Stimulated activated CD8-positive, alpha-beta memory T cell treated with anti-CD3 and anti-CD28 coated beads, Interleukin-4, amount 100 ng/mL, for 24 hours (primary cell): ENCODE measurements at places on chromosomes 5 and 9.
A peak's percentile ranks its signal among the peaks of the same experiment; 100 is the strongest.

- no peak for DNase-seq
These were observed 10.2 kb downstream of the MAMDC2 start for GRCh38 chr9:70053864-70054263.

DNA sequence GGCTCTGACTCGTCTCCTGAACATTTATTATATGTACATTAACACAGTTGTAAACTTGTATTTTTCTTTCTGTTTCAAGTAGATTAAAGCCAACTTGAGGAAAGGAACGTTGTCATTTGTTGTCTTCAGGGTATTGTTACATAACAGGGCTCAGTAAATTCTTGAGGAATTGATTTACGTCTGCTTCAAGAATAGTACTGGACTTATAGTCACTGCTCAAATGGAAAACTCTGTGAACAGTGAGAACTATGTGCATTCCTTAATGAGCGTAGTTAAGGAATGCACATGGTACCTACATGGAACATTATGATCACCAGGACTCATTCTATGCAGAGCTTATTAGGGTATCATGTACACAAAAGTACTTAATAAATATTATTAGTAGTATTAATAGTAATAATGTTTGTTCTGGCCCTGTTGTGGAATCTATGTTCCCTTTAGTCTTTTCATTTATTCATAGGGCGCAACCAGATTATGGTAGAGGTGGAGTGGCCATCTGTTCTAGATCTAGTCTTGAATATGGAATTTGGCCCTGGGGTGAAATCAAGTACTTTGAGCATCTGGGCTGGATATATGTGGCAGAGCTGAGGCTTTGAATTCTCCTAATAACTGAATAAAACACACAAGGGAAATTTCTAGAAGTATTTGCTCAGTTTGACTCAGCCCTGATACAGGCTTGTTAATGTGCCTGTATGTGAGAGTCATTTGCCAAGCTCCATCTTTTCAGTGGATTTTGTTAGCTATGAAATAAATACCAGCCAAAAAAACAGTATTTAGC is 108.6 kb upstream of the SH3GL2 start:
- no peak for DNase-seq

DNA sequence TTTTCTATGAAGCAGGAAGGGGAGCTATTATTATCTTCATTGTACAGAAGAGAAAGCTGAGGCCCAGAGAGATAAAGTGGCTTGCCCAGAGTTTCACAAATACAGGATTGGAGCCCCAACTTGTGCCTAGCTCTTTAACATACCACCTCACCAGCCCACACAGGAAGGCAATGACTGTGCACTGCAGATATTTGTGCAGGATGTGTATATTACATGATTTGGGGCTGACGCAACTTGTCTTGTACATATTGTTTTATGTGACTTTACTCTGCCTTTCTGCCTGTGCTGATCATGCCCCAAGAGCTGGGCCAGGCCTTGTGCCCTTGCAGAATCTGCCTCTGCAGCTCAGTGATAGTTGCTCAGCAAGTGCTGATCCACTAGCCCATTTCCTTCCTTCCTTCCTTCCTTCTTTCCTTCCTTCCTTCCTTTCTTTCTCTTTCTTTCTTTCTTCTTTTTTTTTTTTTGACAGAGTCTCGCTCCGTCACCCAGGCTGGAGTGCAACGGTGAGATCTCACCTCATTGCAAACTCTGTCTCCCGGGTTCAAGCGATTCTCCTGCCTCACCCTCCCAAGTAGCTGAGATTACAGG is 106.6 kb upstream of the TBCA start:
- DNase-seq = no peak

DNA sequence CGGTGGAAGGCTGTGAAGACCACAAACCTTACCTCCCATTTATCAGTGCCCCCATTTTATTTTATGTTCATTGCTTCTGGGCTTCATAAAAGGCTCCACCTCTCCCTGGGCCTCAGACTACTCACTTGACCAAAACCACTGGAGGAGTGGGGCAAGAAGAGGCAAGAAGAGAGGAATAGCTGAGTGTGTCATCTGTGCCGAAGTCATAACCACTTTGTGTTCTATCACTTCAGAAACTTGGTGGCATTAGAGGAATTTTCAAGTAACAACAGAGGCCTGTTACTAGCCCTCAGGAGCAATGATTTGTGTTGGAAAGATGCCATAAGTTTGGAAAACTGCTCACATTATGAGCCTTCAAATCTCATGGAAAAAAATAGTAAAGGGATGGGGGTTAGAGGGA is 88.7 kb upstream of the PIK3R1 start:
- DNase-seq = no peak

GRCh38 chr9:134419000-134419683 is 92.9 kb downstream of the RXRA start:
- DNase-seq = no peak

- peak; percentile 18 for DNase-seq
These were observed at the start of gene FAM163B for GRCh38 chr9:133609311-133610098. Gene FAM163B (minus strand): TSS chr9:133609389. CDS start chr9:133580223, 29,166 bp downstream.

DNA sequence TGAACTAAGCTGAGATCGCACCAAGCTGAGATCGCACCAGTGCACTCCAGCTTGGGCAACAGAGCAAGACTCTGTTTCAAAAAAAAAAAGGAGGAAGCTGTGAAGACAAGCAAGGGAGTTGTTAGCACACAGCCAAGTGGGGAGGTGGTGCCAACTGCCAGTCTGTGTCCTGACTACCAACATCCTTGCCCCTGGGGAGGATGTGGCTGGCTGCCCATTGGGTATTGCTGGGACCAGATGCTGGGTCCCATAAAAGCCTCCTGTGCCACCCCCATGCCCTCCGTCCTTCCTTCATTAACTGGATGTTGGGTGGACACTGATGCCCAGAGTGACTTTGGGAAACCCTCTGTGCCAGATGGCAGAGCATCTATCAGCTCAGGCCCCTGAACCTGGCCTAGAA is 157.1 kb upstream of the COL5A1 start:
- no peak for DNase-seq

GRCh38 chr5:111972080-111972479 is 215.1 kb upstream of the NREP start:
- DNase-seq = no peak

- no peak for DNase-seq
These were observed 27.0 kb upstream of the AGGF1 start for GRCh38 chr5:77003246-77003645.

- DNase-seq = no peak
These were observed 282.7 kb upstream of the POU5F2 start for GRCh38 chr5:94024101-94024500.

- peak; percentile 9 for DNase-seq
These were observed 139.9 kb downstream of the PIP5K1B start for GRCh38 chr9:68844631-68845612.

DNA sequence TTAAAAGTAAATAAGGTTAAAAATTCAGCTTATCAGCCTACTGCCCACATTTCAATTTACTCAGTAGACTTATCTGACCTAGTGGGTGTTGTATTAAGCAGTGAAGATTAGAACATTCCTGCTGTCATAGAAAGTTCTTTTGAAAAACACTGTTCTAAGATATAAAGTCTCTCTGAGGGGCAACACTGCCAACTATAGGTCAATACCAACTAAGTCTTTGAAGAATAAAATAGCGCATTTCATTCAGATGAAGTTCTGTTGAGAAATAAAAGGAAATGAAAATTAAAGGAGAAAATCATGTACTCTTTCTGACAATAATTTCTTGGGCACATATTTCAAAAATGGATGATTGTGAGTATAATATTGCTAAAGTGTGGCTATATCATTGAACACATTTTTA is 86.8 kb downstream of the PTPRD start:
- no peak for DNase-seq

DNA sequence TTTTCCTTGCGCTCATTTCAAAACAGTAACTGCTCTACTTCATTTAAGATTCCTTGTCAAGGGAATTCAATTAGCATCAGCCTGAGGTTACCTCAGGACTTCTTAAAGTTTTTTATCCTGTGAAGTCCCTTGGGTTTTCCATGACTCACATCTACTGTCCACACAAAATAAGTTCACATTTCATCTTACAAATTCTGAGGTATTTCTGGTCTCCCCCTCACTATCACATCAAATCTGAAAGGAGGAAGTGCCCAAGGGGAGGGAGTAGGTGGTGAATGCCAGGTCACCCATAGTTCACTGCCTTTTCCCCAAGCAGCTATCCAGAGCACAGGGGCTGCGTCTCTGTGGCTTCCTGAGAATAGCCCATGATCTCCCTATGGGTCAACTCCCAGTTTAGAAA is 227.1 kb upstream of the NREP start:
- DNase-seq = no peak

- no peak for DNase-seq
These were observed 220.6 kb upstream of the TRIM32 start for GRCh38 chr9:116466271-116467235.

- DNase-seq = no peak
These were observed 112.2 kb downstream of the MCTP1 start for GRCh38 chr5:95172659-95173058.

GRCh38 chr5:107607671-107608345 is 62.9 kb downstream of the EFNA5 start:
- no peak for DNase-seq

GRCh38 chr5:126499853-126500342 is 76.7 kb downstream of the GRAMD2B start:
- DNase-seq = no peak

GRCh38 chr5:180431932-180432331 is 62.2 kb upstream of the CNOT6 start:
- no peak for DNase-seq

GRCh38 chr9:118183576-118183975 is 479.4 kb downstream of the TLR4 start:
- DNase-seq = no peak
